Activated CD4-positive, CD25-positive, alpha-beta regulatory T cell treated with anti-CD3 and anti-CD28 coated beads, Interleukin-2, amount 50 U/mL, for 72 hours (primary cell): ENCODE measurements at places on chromosomes 1 and 21.

GRCh38 chr1:169681140-169681539 is 30.3 kb downstream of the SELL start:
- no peak for DNase-seq

GRCh38 chr1:147840909-147841308 is 61.7 kb upstream of the GJA8 start:
- no peak for DNase-seq

DNA sequence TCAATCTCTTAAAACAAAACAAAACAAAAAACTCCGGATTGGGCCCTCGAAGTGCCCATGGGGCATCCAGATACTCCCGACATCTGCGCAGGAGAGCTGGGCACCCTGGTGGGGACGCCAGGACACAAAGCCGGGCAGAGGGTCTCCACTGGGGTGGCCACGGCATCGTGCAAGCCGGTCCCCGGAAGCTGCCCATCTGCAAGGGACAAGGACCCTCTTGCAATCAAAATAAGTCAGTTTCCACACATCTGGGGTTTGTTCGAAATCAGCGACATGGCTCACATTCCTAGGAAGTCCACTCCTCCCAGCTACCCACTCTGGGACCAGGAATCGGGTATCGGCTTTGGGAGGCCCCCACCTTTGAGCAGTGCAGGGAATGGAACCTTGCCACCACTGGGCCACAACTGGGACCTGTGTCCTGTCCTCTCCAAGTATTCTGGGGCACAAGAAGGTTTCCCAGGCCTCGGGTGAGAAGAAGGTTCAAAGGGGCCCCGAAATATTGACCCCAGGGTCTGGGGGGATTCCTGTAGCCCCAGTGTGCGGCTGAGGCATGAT is 4.6 kb upstream of the PRDM16 start:
- no peak for DNase-seq

DNA sequence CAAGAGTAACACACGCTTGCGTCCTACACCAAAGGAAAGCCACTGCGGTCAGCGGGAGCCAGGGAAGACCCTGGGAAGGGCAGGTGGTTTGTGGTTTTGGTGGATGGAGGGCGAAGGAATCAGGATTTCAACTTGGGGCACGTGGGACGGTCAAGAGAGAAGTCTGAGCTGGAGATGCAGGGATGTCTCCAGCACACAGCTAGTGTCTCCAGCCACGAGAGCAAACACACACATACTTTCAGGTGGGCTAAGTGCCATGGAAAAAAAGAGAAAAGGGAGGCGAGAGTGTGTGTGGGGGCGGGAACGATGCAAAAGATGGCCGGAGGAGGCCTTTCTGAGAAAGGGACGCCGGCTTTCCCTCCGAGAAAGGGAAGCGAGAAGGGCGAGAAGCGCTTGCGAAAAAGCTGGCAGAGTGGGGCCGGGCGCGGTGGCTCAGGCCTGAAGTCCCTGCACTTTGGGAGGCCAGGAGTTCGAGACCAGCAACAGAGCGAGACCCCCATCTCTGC is 1.4 kb upstream of the SRRM1 start:
- peak; percentile 45 for DNase-seq

GRCh38 chr1:60052601-60053000 is 21.0 kb downstream of the C1orf87 start:
- DNase-seq = no peak

GRCh38 chr1:198638894-198639635 is at the start of gene PTPRC:
Gene PTPRC (plus strand): TSS chr1:198639040. CDS start chr1:198639269, 229 bp downstream.
- DNase-seq = no peak

DNA sequence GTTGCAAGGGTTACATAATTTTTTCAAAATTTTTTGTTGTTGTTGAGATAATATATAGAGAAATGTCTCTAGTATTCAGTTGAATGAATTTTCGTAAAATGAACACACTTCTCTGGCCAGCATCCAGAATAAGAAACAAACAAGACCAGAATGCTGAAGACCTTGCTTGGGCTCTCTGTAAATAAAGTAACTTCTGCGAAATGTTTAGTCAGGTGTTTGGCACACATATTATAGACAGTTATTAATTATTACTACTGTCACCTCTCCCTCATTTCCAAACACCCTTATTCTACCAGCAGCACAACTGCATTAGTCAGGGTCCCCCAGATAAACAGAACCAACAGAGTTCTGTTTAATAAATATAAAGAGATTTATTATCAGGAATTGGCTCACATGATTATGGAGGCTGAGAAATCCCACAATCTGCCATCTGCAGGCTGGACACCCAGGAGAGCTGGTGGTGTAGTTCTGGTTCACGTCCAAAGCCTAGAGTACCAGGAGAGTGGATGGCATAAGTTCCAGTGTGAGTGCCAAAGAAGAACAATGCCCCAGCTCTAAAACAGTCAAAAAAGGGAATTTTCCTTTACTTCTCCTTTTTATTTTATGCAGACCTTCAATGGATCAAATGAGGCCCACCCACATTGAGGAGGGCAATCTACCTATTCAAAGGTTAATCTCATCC is 44.1 kb upstream of the KCND3 start:
- no peak for DNase-seq

DNA sequence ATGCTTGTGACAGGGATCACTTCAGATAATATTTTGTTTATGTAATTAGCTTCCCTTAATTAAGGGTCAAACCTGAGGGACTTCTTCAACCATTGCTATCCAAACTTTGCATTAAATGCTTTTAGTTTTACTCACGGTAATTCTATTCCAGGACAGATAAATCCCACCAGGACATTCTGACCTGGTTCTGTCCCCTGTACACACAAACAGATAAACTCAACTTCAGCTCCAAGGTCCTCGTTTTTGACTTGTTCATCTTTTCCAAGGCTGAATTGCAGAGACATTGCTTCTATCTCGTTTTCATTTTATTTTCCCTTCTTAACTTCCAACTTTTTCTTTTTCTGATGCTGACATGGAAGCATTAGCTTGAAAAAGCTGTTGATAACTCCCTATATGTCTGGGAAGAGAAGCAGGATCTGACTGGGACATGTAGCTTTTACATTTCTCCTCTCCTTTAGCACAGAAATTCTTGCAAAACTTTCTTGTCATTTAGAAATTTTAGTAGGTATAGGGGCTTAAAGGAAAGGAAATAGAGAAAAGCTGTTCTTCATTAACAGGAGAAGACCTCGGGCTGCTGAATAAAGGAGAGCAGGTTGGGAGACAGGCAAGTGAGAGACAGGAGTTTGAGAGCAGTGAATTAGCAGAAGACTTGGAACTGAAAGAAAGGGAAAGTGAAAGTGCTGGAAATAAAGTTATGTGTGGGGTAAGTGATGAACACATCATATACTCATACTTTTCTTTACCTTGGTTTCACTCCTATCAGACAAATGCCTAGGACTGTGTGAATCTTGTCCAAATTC is 231.7 kb upstream of the B3GALT2 start:
- DNase-seq = no peak

GRCh38 chr1:66372522-66373101 is 161.3 kb upstream of the SGIP1 start:
- no peak for DNase-seq

DNA sequence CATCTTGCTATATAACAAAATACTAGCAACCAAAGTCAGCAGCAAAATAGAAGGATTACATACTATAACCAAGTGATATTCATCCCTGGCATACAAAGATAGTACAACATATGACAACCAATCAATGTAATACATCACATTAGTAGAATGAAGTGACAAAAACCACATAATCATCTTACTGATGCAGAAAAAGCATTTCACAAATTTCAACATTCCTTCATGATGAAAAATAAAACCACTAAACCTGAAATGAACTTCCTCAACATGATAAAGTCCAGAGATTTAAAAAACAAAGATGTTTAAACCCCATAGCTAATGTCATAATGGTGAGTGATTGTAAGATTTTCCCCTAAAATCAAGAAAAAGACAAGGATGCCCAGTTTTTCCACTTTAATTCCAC is 18.6 kb downstream of the RO60 start:
- DNase-seq = no peak
